ENCODE measurements at places on chromosomes 4 and X.

- no peak for DNase-seq
Measured at GRCh38 chr4:170682558-170683294, 593.0 kb upstream of the AADAT start.

- no peak for DNase-seq
Measured at GRCh38 chrX:120235284-120235683, 15.3 kb upstream of the ZBTB33 start.

DNA sequence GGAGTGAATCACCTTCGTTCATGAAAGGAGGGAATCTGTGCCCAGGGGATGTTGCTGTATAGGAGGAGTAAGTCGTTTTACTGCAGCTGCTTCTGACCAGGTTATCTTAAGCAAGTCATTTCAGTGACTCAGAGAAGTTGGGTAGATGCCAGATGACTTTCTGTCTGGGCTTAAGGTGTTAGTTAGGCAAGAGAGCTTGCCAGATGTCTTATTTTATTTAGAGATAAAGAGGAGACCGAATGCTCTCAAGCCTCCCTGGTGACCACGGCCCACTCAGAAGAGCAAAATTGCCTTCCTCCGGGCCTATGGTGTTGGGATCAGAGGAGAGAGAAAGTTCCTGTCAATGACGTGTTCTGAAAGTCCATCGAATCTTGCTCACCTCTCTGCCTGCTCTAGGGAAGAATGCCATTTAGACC lies 16.3 kb upstream of the ZNF827 start:
- DNase-seq, result peak; percentile 71

GRCh38 chr4:3037957-3038461 lies 36.3 kb downstream of the HTT-AS start:
- DNase-seq, result no peak

GRCh38 chrX:10783451-10783995 lies 163.1 kb upstream of the MID1 start:
- no peak for DNase-seq

DNA sequence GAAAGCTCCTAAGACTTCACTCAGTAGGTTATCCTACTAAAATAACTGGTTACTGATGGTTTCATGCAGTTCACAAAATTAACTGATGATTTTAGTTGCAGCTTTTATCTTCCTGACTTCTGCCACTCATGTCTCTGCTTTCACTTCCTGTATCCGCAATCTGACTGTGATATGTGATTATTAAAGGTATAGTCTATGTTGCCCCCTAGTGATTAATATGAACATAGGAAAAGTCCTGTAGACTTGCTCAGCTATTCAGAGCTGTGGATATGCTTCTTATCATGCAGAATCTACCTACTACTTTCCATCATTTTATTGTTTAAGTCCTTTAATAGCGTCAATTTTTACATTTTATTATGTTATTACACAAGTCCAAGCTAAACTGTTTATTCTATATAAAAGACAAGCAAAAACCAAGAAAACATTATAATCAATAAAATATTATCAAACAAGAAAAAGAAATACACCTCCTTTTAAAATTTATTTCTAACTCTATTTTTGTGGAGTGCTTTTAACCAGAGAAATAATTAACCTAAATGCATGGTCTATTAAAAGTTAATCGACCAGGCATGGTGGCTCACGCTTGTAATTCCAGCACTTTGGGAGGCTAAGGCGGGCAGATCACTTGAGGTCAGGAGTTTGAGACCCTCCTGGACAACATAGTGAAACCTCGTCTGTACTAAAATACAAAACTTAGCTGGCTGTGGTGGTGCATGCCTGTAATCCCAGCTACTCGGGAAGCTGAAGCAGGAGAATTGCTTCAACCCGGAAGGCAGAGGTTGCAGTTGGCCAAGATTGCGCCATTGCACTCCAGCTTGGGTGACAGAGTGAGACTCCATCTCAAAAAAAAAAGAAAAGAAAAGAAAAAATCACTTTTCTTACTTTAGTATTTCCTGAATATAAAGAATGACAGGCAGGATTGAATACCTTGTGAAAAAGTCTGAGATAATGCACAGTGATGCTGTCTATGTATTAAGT lies 40.4 kb upstream of the TLR2 start:
- peak; percentile 61 for DNase-seq

- DNase-seq, result no peak
Measured at GRCh38 chr4:118999919-119000318, 111.3 kb downstream of the SYNPO2 start.

DNA sequence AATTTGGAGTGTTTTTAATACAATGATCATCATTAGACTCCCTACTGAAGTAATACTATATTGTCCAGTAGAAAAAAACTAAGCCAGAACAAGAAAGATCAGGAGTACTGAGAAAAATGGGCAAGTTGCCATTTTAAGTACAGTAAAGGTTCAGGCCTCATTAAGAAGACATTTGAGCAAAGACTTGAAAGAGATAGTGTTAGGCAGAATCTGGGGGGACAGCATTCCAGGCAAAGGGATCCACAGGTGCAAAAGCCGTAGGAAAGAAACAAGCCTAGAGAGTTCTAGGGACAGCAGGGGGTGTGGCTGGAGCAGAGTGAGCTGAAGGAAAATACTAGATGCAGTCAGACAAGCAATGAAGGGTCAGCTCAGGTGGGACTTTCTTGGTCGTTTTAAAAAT lies 58.1 kb upstream of the INTU start:
- no peak for DNase-seq

GRCh38 chr4:43835869-43836268 lies 612.7 kb downstream of the KCTD8 start:
- DNase-seq, result no peak

DNA sequence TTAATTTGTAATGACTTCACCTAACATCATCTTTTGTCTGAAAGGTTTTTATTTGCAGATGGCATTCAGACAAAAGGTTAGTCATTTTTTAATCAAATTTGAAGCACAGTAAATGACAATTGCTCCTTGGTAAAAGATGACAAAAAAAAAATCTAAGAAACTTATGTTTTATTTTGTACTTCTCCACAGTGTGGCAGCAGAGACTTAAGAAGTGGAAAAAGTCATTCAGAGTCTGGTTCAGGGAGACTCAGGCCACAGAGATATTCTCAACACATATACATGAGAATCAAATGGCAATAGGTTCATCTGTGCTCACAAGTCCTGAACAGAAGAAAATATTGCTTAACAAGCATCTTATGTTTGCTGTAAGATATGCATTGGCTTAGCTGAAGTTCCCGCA lies 436.2 kb downstream of the KCNIP4 start:
- peak; percentile 12 for DNase-seq

DNA sequence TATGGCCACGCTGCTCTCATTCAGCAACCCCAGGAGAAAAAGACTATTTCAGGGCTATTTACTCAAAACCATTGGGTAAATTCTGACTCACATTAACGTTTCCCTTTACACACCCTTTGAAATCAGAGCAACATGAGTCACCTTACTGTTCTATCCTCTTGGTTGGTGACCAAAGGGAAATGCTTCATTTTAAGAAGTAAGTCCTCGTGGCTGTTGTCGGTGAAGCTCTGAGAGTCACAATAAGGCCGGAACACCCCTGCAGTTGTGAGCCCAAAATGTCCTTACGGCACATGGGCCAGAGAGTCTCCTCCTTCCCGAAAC lies 56.3 kb upstream of the SPRY1 start:
- DNase-seq, result peak; percentile 86

GRCh38 chrX:17860811-17861488 lies at the start of gene RAI2:
Gene RAI2, minus strand, starts transcription at chrX:17861298. Its CDS starts 59,288 bp downstream, at chrX:17802010.
- no peak for DNase-seq

- DNase-seq, result no peak
Measured at GRCh38 chr4:134848681-134849080, 647.1 kb upstream of the PABPC4L start.

GRCh38 chrX:2427737-2428136 lies 73.0 kb downstream of the DHRSX start:
- DNase-seq, result no peak

DNA sequence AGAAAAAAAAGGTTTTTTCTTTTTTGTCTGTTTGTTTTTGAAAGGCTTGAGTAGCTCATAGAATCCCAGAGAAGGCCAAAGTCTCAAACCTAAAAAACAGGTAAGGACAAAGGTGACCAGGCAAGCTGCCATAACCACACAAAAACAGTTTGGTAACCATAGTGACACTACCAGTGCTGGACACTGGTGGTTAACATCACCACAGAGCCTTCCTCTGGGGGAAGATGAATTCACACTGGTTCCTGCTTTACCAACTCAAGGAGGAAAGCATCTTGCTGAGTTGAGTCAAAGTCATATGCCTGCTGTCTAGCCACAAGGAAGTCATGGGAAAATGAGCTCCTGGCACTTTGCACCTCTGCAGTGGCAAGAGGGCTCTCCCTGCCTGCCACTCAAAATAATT lies 32.5 kb downstream of the IDS start:
- DNase-seq, result no peak

DNA sequence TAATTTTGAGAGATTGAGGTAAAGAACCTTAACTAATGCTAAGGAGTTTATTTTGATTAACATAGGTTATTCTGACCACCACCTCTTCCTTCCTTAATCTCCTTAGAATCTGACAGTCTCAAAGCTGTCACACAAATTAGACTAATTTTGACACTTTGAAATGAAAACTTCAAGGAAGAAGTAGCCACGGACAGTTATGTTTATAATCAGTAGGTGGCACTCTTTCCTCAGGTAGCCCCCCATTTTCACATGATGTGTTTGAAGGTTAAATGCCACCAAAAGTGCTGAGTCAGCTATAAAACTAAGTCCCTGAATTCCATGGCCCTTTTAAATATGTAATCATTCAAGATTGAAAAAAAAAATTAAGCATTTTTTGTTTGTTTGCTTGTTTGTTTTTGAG lies 22.4 kb downstream of the TMEM33 start:
- DNase-seq, result no peak

DNA sequence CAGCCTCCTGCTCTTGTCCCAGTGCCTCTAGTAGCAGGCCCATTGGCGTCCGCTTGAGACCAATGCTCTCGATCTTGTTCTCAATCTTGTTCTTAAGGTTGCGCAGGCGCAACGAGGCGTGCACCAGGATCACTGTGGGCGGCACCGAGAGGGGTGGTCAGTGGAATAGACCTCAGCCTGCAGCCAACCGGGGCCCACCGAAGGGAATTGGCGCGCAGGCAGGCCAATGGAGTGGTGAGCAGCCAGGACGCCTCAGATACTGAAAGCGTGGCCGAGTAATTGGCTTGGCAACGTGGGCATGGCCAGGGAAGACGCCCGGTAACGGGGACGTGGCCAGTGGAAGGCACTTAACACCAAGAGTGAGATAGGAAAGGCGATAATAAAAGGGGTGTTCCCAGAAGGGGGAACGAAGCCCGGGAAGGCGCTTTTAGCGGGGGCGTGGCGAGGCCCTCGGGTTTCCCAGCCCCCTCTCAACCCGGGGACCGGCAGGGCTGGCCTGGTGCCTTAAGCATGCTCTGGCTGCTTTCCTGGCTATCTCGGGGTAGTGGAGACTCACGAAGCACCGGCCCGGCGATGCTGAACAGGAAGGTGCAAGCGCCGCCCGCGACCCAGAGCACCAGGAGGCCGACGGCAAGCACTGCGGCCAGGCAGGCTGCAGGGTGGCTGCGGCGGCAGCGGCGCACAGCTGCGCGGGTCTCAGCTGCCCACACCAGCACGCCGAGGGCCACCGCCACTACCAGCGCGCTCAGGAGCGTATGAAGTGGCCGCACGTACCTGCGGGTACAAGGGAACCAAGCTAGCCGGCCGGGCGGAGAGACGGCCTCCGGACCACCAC lies 1.7 kb downstream of the PRAF2 start:
- DNase-seq, result peak; percentile 44
